ENCODE measurements at places on chromosomes 6 and 20.

DNA sequence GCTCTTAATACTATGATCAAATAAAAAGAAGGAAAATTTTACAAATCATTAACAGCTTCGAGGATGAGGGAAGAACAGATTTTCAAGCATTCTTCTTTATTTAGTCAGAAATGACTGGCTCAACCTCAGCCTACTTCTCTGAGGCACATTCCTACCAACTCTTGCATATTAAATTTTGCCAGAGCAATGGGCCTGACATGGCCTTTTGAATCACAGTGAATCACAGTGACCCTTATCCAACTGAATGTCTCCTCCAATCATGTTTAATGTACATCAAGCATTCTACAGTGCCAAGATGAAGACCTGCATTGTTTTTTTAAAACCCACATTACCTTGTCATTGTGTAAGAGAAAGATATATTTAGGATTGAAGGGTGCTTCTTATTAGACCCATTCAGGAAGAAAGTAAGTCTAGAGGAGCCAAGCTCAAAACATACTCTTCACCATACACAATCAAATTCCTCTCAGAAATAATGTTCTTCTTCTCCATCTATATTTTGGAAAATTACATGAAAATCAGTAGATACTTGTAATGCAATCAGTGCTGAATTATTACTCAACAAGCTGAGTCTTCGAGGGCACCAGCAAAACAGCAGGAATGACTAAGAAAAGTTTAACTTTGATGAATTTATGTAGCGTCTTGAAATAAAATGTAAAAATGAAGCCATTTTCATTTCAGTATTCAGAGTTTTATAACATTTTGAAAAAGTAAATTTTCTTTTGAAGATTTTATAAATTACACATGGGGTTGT, 44.1 kb upstream of the MOXD1 start:
- no peak for DNase-seq

DNA sequence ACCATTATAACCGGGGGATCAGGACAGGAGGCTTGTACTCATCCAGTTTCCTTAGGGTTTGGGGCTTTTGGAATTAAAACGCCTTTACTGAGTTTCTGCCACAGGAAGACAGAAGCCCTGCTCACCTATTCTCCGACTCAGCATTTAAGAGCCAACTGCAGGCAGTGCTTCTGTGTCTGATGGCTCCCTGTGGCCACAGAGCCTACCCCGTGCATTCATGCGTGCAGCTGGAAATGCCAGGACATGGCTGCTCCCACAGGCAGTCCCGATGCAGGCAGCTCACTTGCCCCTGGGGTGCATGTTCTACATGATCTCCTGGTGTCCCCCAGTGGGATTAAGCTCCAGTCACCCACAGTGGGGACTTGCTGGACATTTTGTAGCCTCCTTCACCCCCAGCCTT, 22.2 kb downstream of the ZNF831 start:
- DNase-seq: no peak

GRCh38 chr6:19802656-19803055, 34.5 kb upstream of the ID4 start:
- no peak for DNase-seq

DNA sequence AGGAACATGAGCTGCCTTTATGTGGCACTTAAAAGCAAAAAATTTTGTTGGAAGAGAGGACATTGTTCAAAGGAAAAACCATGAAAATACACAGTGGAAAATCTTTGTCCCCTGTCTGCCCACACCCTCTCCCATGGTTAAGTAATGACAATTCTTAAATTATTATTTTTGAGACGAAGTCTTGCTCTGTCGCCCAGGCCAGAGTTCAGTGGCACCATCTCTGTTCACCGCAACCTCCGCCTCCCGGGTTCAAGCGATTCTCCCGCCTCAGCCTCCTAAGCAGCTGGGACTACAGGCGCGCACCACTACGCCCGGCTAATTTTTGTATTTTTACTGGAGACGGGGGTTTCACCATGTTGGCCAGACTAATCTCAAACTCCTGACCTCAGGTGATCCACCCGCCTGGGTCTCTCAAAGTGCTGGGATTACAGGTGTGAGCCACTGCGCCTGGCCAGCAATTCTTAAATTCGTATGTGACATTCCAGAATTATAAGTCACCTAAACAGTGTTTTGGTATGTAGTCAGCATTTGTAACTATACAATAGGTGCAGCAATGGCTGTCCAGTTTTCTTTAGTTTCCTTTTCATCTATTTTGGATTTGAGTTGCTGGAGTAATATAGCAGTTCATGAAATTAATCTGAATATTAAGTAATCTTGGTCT, 636 bp upstream of the SSR1 start:
- no peak for DNase-seq

- DNase-seq: no peak
Measured at GRCh38 chr6:67768972-67769371, 866.1 kb upstream of the ADGRB3 start.

- DNase-seq: no peak
Measured at GRCh38 chr6:137977206-137977605, 110.1 kb downstream of the TNFAIP3 start.

GRCh38 chr20:32655903-32656512, 17.7 kb downstream of the C20orf203 start:
- DNase-seq: no peak

DNA sequence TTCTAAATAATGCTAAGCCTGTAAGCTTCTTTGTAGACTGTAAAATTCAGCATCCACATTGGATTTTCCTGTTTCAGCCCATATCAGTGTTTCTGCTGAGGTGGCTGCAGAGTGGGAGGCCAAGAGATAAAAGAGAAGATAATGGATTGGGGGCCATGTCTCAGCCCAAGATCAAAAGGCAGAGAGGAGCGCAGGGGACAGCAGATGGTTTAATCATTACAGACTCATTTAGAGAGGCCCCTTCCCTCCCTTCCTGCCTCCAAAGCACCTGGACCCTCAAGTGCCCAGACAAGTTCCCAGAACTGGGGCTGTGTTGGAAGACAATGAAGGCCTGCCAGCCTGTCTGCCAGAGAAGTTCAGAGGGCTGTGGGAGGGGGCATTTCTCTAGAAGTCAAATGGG, 20.4 kb upstream of the CTNNBL1 start:
- DNase-seq: no peak

- no peak for DNase-seq
Measured at GRCh38 chr6:167674486-167674885, 152.2 kb upstream of the AFDN start.

DNA sequence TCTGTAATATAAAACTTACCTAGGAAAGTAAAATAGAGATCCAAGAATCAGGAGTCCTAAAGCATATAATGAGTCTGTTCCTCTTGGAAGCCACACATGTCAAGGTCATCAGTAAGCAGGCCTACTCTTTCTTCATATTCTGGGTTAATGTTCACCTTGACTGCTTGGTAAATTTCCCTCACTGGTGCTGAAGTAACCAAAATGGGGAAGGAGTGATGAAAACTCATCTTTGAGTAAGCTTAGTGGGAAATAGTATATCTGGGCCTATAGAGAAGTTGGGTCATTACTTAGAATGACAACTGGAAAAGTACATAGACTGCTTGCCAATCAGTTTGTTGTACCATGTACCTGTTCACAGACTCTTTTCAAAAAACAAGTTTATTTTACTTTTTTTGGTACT, 6.6 kb downstream of the TSPYL4 start:
- DNase-seq: no peak

- DNase-seq: no peak
Measured at GRCh38 chr6:57262901-57263694, 41.0 kb upstream of the RAB23 start.

DNA sequence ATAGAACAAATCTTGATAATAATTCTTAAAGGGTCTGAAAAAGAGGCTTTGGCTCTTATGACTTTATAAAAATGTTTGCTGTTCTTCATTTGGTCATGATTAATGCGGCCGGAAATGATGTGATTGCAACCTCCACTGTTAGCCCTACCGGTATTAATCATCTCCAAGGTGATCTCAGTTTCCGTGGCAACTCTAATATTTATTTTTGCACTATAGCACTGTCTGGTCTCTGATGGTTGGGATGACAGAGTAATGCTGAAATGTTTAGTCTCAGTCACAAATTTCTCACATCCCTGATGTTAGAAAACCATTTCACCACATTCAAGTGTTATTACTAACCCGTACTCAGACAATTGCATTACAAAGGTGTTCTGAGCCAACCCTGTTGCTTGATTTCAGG, 87.4 kb downstream of the TMEM200A start:
- no peak for DNase-seq

DNA sequence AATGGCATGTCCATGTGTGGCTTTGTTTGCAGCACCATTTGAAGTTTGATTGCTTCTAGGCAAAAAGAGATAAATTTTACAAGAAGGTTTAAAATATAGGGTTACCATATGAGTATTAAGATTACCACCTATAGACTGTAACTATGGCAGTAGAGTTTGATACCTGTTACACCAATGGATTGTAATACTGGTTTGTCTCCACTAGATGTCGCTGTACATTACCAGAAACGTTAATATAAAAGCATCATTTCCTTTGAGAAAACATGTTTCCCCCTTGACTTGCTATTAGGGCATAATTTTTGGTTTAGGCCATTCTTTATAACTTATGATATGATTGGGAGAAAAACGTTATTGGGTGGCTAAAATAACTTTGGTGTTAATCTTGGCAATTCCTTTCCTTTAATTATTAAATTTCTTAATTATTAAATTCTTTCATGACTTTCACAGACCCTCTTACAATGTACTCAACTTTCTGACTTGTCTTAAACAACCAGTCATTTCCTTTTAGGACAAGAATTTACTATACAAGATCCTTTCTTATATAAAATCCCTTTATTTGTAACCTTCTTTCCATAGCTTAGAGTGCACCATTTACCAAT, 42.8 kb downstream of the HLA-DPB1 start:
- no peak for DNase-seq

- no peak for DNase-seq
Measured at GRCh38 chr20:3483309-3483708, 12.5 kb downstream of the ATRN start.

DNA sequence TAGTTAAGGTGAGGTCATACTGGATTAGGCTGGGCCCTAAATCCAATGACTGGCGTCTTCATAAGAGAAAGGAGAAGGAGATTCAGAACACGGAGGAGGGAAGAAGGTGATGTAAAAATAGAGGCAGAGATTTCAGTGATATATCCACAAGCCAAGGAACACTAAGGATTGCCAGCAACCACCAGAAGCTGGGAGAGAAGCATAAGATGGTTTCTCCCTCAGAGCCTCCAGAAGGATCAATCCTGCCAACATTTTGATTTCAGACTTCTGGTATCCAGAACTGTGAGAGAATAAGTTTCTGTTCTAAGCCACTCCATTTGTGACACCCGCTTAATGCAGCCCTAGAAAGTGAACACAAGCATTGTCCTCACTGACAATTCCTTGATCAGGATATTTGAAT, 33.6 kb upstream of the NRSN1 start:
- no peak for DNase-seq

GRCh38 chr6:71197780-71198179, 90.8 kb upstream of the OGFRL1 start:
- DNase-seq: no peak

- no peak for DNase-seq
Measured at GRCh38 chr20:17442588-17442987, 88.6 kb downstream of the BFSP1 start.

DNA sequence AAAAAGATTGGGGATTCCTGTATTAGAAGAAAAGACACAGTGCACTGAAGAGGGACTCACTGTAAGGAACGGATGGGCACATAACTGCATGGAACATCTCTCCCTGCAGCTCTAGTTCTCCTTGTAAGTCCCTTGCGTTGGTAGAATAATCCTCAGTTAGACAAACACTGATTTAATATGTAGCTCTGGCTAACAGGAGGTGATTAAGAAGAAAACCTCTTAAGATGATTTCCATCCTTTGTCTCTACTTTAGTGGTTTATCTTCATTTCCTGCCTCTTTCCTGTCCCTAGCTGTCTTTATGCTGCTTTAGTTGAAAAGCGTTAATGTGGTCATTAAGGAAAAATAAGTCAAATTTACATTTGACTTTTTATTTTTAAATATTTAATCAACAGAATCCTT, 86.6 kb downstream of the SLC16A10 start:
- no peak for DNase-seq

GRCh38 chr6:133243723-133244305, 2.7 kb downstream of the EYA4 start:
- DNase-seq: no peak

DNA sequence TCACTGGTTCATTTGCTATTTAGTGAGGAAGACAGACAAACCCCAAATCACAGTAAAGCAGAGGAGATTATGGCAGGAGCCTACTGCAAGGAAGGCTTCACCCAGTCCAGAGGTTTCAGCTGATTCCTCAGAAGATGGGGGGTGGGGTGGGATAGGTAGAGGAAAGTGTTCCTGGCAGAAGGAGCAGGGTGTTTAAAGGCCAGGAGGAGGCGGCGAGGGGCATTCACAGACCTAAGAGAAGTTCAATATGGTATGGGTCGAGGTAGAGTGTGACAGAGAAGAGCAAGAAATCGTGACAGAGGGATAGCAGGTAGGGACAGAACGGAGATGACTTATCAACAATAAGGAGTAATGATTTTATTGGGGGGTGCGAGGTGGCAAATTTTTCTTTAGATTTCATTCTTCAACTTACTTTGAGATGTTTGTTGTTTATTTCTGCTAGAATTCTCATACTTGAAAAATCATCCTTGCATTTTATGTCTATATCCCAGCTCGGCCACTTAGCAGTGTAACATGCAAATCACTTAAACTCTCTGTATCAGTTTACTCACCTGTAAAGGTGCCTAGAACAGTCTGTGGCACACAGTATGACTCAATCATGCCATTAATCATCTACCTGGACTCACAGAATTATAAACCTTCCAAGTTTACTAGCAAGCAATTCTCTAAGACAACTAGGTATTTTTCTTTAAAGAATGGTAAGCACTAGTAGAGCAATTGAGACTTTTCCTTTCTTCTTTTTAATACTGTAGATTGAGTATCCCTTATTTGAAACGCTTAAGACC, 176.7 kb downstream of the REV3L start:
- no peak for DNase-seq

DNA sequence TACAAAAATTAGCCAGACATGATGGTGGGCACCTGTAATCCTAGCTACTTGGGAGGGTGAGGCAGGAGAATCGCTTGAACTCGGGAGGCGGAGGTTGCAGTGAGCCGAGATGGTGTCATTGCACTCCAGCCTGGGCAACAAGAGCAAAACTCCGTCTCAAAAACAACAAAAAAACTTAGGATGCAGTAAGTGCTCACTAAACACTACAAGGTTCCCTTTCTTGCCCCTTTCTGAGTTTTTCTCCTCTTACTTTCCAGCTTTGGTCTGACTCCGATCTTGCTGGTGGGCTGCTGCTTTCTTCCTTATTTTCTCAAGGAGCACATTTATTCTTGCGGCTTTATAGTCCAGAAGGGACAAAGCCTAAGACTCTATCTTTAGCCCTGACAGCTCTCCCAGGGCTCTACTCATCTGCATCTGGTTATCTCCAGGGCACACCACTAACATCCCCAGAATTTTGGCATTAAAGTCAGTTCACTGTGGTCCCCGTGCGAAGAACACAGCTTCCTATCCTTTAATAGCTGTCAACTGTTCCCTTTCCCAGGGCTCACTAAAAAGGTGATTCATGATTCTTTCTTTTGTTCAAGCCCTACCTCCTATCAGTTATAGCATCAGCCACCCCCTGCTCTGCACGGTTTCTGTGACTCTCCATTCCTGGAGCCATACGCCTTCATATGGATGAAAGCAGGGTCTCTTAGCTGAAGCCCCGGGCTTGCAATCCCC, 17.1 kb upstream of the RPN2 start:
- no peak for DNase-seq

- no peak for DNase-seq
Measured at GRCh38 chr6:139708337-139709199, 334.1 kb upstream of the CITED2 start.

GRCh38 chr6:104159045-104159618, 700.6 kb downstream of the HACE1 start:
- no peak for DNase-seq

GRCh38 chr6:6583836-6584235, 4.7 kb upstream of the LY86 start:
- no peak for DNase-seq

All from stimulated activated CD4-positive, alpha-beta T cell treated with anti-CD3 and anti-CD28 coated beads, TNF-alpha, amount 100 ng/mL, for 48 hours (primary cell).